Hypothalamus (tissue), 51 donors: ENCODE measurements at places on chromosomes 11 and 22.
A peak's percentile ranks its signal among the peaks of the same experiment; 100 is the strongest.

- DNase-seq = no peak
These were observed 7.1 kb upstream of the FLI1 start for GRCh38 chr11:128686745-128687177.

- no peak for DNase-seq
These were observed 14.8 kb downstream of the ALG12 start for GRCh38 chr22:49903322-49904039.

- DNase-seq = no peak
These were observed 2.3 kb upstream of the GUCY1A2 start for GRCh38 chr11:107020594-107020993.

DNA sequence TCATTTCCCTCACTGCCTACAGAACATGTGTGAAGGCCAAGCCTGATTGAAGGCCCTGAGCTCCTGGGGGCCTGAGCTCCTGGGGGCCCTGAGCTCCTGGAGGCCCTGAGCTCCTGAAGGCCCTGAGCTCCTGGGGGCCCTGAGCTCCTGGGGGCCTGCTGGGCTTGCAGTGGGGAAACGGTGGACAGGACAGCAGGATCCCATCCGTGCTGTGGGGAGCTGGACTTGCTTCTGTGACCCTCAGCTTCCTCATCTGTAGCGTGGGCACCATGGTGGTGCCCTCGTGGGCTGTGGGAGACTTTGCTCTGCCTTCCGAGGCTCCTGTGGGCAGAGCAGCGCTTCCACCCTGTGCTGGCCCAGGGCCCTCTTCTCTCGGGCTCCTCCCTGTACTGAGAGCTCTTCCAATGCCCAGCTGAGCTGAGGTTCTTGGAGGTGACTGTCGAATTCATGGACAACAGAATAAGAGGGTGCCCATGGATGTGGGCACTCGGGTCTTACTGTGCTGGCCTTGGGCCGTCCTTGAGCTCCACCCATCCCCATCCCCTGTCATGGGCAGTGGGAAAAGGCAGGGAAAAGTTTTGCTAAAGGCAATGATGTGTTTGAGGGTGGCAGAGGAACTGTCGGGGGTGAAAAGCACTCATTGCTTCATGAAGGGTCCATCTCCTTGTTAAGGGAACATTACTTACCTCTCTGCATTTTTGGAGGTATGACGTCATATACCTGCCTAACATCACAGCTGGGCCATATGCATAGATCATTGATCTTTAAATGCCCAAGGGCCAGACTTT, 786.7 kb downstream of the TBC1D22A start:
- DNase-seq = no peak

- no peak for DNase-seq
These were observed 325.8 kb upstream of the B3GAT1 start for GRCh38 chr11:134737563-134738510.

- DNase-seq = no peak
These were observed 12.1 kb downstream of the C11orf86 start for GRCh38 chr11:66987158-66987620.

- no peak for DNase-seq
These were observed 104.6 kb upstream of the ANO3 start for GRCh38 chr11:26227301-26227746.

DNA sequence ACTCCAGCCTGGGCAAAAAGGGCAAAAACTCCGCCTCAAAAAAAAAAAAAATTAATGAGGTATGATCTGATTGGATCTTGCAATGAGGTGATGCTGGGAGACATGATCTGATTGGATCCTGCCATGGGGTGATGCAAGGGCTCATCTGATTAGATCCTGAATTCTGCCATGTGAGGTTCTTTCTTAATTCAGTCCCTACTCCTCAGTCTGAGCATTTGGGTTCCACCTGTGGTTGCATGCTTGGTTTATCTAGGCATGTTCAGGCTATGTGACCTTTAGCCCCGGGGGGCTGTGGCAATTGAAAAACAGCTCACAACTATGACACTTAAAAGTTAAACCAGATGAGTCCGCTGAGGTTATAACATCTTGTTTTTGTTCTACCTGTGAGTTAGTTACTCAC, 4.8 kb upstream of the TRIM6 start:
- no peak for DNase-seq

DNA sequence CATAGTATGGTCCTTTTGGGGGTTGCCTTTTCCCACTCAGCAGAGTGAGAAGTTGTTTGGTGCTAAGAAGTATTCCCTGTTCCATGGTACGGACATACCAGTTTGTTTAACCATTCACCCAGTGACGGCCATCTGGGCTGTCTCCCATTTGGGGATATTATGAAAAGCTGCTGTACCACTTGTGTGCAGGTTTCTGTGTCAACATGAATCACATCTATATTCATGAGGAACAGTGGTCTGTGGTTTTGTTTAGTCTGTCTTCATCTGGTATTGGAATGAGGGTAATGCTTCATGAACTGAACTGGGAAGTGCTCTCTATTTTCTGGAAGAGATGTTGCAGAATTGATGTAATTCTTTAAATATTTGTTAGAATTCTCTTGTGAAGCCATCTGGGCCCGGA, 89.5 kb downstream of the TRMU start:
- no peak for DNase-seq

DNA sequence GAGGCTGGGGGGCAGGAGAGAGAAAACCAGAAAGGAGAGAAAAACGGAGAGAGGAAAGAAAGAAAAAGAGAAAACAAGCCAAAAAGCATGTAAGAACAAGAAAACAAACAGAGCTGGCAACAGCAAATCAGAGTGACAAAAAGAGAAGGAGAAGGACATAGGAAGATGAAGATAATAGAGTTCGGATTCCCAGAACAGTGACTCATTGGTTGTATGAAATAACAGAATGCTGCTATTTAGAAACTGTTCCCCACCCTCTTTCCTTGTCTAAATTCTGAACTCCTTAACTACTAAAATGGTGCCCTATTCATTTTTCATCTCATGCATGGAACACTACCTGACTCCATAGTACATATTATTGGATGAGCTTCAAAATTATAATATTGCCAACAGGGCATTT, 317.4 kb downstream of the C11orf87 start:
- no peak for DNase-seq

- DNase-seq = no peak
These were observed 811.0 kb downstream of the METTL15 start for GRCh38 chr11:28919194-28919593.

DNA sequence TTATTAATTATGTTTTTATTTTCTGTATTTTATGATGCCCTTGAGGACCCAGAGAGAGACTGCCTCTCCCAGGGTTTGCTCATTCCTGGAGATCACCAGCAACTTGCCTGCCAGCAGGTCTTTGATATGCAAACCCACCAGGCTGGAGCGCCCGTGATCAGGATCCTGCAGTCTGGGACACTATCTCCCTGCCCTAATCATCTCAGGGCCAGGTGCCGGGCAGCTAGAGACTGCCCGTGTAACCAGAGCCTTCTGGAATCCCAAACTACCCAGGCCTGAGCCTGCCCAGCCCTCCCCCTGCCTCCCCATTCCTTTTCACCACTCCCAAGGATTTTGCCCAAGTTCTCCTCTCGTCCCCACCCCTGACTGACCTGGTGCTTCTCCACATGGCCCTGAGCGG, 52.2 kb upstream of the B3GAT1 start:
- no peak for DNase-seq

DNA sequence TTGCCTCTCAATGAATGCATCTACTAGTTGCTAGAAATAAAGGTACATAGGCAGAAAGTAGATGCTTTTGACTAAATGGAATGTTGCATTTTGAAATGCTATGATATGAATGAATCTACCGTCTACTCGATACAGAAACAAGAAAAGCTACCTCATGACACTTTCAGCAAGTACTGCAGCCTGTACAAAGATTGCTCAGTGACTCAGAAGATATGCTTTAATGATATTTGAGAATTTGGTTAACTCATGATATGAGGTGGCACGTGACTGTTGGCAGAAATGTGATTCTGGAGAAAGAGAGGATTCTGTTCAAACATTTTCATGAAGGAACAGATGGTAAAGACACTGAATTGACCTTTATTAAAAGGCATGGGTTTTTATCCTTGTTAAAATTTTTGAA, 76.0 kb downstream of the HSD17B12 start:
- DNase-seq = no peak

GRCh38 chr11:33582636-33583325, 117.8 kb downstream of the C11orf91 start:
- DNase-seq = no peak

DNA sequence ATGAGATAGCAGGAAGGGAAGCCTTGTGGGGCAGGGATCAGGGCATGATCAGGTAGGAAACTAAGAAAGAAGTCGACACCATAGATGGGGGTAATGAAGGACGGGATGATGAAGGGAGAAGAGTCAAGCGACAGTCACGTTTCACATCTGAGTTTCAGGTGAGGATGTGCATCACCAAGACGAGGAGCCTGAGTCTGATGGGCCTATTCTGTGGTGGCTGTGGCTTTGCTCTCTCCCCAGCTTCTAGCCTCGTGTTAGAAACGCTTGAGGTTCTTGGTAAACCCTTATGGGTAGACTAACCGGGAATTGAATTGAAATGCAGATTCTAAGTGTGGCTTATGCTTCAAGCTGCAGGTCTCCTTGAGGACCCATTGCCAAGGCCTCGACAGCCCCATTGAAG, 45.6 kb upstream of the LMO1 start:
- DNase-seq = no peak

GRCh38 chr22:28105413-28105812, 186.4 kb upstream of the PITPNB start:
- no peak for DNase-seq

GRCh38 chr22:44969817-44970216, 40.0 kb downstream of the PHF21B start:
- no peak for DNase-seq

DNA sequence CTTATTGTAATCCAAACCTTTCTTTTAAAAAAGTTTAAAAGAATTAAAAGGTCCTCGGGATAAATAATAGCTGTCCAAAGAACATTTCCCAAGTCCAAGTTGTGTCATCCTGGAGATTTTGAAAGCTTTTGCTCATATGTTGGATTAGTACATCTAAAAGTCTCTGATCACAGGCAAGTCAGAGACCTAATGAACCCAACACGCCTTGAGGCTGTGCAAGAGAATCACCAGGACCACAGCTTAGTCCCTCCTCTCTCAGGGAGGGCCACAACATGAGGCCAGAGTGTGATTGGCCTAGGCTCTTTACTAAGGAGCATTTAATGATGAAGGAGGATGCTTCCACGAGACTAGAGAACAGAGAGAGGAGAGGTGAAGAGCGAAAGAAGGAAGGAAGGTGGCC, 98.7 kb upstream of the OR5AK2 start:
- no peak for DNase-seq

DNA sequence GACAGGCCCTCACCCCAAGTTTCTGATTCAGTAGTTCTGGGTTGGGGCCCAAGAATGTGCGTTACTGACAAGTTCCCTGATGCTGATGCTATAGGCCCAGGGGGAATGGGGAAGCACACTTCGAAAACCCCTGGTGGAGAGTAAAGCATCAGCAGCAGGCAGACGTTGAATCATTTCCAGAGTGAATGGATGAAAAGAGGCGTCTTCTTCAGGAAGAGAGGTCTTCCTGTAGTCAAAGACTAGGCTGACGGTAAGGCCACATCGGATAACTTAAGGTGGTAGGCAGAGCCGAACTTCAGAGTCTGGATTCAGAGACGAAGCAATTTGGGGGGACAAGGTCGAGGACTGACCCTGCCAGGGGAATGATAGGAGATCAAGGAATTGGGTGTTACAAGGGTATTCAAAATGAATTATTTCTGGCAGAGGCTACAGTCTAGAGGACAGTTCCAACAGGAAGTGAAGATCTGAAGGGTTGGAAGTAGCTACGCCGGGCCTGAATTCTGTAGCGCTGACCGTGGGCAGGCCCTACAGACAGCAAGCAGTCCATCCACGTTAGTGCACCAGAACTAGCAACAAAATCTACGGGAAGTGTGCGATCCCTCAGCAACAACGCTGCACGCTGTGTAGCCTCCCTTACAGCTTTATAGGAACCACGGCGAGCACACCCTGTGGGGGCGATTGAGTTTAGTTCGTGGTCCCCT, 862 bp upstream of the CENATAC start:
- peak; percentile 57 for DNase-seq

GRCh38 chr11:75241906-75242644, 1.5 kb downstream of the TPBGL start:
- DNase-seq = no peak

DNA sequence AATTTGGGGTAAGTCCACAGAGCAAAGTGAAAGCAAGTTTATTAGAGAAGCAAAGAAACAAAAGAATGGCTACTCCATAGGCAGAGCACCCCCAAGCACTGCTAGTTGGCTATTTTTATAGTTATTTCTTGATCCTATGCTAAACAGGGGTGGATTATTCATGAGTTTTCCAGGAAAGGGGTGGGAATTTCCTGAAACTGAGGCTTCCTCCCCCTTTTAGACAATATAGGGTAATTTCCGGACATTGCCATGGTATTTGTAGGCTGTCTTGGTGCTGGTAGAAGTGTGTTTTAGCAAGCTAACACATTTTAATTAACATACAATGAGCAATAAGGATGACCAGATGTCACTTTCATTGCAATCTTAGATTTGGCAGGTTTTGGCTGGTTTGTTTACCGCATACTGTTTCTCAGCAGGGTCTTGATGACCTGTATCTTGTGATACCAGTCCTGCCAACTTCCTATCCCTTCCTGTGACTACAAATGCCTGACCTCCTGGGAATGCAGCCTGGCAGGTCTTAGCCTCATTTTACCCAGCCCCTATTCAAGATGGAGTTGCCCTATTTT, 937 bp upstream of the C1QTNF6 start:
- DNase-seq = no peak

- no peak for DNase-seq
These were observed 1459.4 kb upstream of the TENM4 start for GRCh38 chr11:80900265-80900664.

DNA sequence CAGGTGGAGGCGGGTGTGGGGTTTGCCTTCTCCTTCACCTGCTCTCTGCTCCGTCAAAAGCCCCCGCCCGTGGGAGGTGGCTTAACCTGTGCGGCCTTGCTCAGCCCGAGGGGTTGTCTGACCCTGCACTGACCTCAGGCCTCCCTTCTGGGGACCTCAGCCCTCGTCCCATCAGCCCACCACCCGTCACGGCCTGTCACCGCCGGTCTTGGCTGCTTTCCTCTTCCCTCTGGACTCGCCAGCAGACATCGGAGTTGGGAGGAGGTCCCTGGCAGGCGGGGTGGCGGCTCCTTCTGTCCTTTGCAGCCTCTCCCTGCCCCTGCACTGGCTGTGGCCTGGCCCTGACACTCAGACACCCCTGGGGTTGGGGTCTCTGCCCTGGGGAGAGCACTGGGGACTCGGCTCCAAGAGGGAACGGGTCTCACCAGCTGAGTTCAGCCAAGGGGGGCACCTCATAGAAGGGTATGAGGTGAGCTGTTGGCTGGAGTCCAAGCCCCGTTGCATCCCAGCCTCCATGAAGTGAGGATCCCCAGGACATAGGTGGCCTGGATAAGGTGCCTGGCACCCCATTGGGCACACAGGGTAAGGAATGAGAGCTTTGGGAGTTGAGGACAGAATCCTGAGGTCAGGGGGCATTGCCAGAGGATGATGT, 999.6 kb downstream of the BRD1 start:
- DNase-seq = no peak
